ENCODE measurements at places on chromosomes 3 and 15.

DNA sequence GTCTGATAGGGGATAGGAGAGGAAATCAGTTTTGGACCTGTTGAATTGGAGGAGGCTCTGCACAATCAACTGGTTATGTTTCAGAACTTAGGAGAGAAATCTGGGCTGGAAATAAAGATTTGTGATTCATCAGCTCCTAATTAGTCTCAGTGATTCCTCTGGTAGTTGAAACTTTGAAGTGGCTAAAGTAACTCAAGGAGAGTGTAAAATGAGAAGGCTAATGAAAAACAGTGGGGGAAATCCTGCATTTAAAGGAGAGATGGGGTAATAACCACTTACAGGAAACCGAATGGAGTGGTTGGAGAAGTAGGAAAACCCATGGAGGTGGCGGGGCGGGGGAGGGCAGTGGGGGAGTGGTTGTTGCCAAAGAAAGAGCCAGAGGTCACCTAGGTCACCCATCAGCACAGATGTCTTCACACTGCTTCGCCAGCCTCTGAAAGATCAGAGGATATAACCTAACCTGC is 32.6 kb downstream of the MAP2K5 start:
- DNase-seq = peak; percentile 25

- DNase-seq = no peak
Measured at GRCh38 chr3:72811571-72811970, 36.7 kb downstream of the SHQ1 start.

GRCh38 chr3:133894353-133895207 is 1.1 kb downstream of the RAB6B start:
- DNase-seq = no peak

- no peak for DNase-seq
Measured at GRCh38 chr3:23608650-23609049, 197.1 kb upstream of the UBE2E1 start.

- no peak for DNase-seq
Measured at GRCh38 chr3:53071882-53072431, 26.1 kb upstream of the SFMBT1 start.

GRCh38 chr15:40097096-40097967 is 11.3 kb downstream of the BMF start:
- no peak for DNase-seq

DNA sequence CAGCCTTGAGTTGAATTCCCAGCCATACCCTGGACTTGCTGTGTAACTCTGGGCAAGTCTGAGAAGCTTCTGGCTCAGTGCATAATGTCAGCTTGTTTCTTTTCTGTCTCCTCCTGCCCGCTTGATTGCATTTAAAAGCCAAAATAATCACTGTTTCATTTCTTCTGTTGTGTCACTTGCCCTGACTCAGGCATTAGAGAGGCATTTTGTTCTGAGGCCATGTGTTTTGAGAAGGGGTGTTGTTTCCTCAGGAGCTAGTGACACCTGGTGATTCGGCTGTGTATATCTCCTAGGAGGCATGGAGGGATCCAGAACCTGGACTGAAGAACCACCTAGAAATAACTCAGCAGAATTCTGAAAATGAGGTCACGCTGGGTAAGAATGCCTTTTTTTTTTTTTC is 16.0 kb downstream of the WDR73 start:
- peak; percentile 19 for DNase-seq

DNA sequence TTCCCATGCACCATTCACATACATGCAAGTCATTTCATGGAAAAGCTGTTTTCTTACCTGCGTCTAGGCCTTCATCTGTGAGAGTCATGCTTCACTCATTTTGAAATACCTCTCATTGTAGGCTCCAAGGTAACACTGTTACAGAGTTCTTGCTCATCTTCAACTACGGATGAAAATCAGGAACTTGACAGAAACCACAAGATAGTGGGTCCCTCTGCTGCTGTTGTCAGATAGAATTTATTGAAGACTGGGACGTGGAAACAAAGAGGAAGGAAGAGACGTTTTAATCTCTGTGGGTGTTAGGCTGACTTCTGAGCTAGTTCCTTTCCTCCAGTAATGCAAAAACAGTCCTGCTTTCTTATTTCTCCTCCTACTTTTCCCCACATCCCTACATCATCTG is at the start of gene P2RY14:
P2RY14 (minus strand) TSS at position 313 of the 400 bp plus-strand sequence. CDS start 64,226 bp downstream, outside the sequence.
- no peak for DNase-seq

DNA sequence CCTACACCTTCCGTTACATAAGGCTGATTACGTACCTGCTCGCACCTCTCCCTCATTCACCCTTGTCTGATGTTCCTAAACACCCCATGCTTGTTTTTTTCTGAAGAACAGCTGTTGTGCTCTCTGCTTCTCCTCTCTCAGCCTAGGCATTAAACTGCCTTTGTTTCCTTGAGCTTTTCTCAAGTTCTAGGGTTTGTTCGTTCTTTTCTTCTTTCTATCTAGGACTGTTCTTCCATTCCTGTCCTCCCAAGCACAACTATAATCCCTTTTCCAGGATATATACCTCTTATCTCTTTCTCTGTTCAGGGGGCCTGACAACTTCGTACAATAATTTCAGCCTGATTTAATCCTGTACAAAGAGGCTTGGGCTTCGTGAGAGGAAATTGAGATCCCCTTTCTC is 11.4 kb downstream of the SYN2 start:
- DNase-seq = no peak

DNA sequence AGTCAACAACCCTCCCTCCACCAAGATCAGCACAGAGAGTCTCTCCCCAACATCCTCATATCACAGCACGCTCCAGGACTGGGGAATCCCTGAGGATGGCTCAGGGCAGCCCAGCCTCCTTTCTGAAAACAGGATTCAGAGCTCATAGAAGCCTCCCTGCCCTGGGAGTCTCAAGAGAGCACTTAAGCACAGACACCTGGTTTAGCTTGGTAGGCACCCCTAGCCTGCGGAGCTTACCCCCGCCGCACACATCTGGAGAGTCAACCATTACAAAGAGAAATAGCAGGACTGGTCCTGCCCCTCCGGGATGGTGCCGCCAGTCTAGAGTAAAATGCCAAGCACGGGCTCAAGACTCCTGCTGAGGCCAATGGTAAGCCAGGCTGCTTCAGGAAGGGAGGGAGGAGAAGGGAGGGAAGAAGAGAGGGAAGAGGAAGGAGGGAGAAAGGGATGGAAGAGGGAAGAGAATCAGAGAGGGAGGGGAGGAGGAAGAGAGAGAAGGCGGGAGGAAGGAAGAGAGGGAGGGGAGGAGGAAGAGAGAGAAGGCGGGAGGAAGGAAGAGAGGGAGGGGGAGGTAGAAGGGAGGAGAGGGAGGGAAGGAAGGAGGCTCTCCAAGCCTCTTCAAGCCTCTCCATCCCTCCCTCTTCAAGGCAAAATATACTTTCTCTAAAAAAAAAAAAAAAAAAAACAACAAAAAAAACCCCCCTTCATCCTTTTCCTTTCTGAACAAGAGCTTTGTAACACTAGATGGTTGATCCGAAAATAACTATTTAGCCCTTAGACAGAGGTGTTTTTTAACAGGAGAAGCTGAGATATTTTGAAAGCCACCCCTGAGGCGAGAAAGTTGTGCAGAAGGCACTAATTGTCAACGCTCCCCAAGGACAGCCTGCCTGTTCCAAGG is 278.6 kb upstream of the TLE3 start:
- DNase-seq = no peak

GRCh38 chr3:18282507-18282906 is 142.6 kb downstream of the SATB1 start:
- no peak for DNase-seq

- no peak for DNase-seq
Measured at GRCh38 chr3:195003006-195003892, 267.7 kb downstream of the XXYLT1 start.

Measured in EH (cell line).